Neuronal stem cell (in vitro differentiated cells): ENCODE measurements at places on chromosomes 7 and 10.

- DNase-seq, result no peak
Observed at GRCh38 chr7:106615808-106616707, 44.9 kb downstream of the CCDC71L start.

DNA sequence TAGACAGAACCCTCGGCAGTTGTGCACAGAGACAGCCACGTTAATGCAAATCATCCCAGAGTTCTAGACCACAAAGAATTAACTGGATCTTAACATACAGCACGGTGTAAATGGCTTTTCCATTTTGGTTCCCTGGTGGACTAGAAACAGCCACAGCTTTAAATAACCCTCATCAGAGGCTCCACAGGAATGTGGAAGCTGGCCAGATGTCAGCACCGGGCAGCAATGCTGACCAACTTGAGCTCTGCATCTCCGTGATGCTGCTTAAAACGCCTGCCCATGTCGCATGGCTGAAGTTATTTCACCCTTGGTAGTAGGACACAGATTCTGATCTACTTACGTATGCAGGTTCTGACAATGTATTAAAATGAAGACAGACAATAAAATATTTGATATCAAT is 24.5 kb downstream of the RSU1 start:
- no peak for DNase-seq

- DNase-seq, result no peak
Observed at GRCh38 chr10:63140077-63140476, 6.9 kb downstream of the NRBF2 start.

GRCh38 chr10:57716884-57717283 is 550.8 kb downstream of the IPMK start:
- no peak for DNase-seq

GRCh38 chr10:29135337-29135736 is 153.5 kb upstream of the LYZL1 start:
- DNase-seq, result no peak

- DNase-seq, result no peak
Observed at GRCh38 chr10:100025576-100025975, 15.8 kb upstream of the DNMBP start.

- DNase-seq, result no peak
Observed at GRCh38 chr10:44457259-44457658, 72.4 kb upstream of the CXCL12 start.

DNA sequence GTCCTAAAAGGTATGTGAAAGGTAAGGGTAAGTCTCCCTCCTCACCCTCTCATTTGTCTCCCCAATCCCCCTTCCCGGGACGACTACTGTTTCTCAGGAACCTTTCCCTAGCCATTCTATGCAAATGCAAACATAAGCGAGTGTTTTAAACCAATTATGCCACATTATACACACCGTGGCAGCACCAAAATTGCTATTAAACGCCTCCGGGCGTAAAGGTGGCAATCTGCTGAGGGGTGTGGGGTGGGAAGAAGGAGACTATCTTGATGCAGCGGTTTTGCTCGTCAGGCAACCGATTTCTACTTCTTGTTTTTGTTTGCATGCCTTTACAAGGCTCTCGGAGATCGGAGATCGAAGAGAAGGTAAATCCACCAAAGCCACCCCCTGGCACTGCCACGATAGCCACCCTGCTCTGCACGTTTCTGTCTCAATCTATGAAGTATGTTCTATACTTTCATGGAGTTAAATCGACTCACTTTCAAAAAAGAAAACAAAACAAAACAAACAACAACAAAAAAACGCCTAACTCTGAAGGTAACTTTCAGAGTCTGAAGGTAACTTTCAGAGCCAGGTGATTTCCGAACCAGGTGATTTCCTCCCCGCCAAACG is 46.0 kb upstream of the CDK1 start:
- DNase-seq, result no peak

DNA sequence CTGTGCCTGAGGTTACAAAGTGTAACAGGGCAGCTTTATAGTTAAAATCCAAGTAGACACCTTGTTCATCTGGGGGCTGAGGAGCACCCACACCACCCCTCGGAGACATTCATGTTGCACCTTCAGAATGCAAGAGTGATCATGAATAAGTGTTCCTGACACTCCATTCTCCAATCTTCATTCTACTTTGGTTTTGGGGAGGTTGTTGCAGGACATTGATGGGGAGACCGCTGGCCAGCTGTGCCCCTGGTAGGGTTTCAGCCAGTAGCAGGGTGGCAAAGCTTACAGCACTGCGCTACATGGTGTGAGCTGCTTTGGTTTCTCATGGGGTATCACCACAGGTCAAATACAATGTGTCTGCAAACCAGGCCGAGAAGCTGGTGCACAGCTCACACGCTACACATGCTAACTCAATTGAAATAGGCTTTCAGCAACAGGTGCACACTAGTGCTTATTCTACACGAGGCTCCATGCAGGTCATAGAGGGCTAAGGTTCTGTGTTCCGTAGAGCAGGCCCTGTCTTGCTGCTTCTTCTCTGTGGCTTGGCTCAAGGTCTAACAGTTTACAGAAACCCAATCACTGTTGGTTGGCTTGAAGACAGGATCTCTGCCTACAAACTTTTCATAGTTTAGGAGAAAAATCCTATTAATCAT is 317.4 kb upstream of the ZNF32 start:
- no peak for DNase-seq

GRCh38 chr7:157905651-157906461 is 569.1 kb downstream of the DNAJB6 start:
- DNase-seq, result no peak

- DNase-seq, result no peak
Observed at GRCh38 chr10:104350127-104350635, 3.5 kb upstream of the CFAP58 start.

DNA sequence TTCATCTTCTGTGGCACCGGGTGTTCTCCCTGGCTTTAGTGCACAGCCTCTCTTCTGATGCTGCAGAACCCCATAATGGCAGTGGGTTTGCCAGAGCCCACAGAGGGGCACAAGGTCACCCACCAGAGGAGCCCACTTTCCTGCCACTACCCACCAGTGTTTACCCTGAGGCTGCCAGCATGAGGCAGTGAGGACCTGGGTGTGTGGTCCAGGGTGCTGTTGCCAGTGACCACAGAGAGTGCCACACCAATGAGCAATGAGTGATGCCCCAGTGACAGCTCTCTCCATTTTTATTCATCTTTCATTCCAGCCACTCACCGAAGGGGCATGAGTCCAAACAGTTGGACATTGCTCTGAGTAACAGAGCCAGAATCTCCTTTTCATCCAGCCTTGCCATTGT is 34.8 kb downstream of the MTURN start:
- no peak for DNase-seq

GRCh38 chr7:25424855-25425254 is 196.6 kb upstream of the NPVF start:
- no peak for DNase-seq

DNA sequence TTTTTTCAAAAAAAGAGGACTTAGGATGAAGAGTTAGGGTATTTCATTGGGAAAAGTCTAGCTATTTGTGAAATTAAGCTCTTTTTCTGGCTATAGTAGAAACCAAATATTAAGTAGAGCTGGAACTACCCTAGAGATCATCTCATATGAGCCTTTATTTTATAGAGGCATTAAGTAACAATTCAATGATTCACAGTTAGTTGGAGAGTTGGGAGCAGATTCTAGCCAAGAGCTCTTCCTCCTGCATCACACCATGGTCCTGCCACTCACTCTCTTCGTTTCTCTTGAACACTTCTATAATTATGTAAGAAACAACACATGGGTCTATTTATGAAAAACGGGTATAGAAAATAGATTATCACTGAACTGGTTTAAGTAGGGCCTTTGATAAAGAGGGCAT is 76.1 kb upstream of the ANK3 start:
- DNase-seq, result no peak

DNA sequence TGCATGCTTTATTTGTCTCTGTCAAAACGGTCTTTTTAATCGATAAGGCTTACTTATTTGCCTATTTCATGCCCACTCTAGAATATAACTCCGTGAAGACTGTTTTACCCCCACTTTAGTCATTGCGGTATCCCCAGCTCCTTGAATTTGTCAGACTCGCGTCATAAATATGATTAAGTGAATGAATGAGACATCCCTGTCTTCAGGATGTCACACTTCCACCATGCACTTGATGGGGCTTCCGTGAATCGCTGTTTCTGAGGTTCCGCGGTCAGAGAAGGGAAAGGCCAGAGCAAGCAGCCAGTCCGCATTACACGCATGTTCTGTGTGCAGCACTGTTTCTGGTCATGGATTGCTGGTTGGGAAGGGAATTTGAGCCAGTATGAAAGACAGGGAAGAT is 138.8 kb downstream of the CELF2 start:
- no peak for DNase-seq

DNA sequence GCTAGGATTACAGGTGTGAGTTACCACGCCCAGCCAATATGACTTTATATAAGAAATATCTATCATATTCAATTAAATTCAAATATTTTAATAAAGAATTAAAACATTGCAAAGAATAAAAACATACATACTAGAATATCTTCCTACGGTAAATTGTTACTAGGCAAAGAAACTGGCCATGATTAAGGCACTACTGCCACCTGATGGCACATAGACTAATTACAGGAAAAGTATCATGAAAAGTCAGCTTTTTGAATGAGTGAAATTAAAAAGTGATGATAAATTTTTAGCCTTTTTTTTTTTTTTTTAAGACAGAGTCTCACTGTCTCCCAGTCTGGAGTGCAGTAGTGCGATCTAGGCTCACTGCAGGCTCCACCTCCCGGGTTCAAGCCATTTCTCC is 30.9 kb downstream of the MRPS33 start:
- DNase-seq, result no peak

- no peak for DNase-seq
Observed at GRCh38 chr7:130281260-130281659, 11.7 kb upstream of the CPA4 start.

- DNase-seq, result no peak
Observed at GRCh38 chr10:118900617-118901016, 128.9 kb upstream of the NANOS1 start.
